Astrocyte (in vitro differentiated cells and primary cell): ENCODE measurements at places on chromosomes 4 and X. TPM values are rescaled to one million over a fixed set of nuclear protein-coding genes. Genes with fewer than 3 reads are reported as not detected.

GRCh38 chrX:134679644-134680043 is 21.4 kb upstream of the PLAC1 start:
- DNase-seq = no peak
- H3K27ac ChIP-seq = no peak overlapping the region
- no peaks in the 10 kb centered on the region for H3K36me3 ChIP-seq
- no peaks in the 10 kb centered on the region for H3K27me3 ChIP-seq

CXCL11 gene
- total RNA-seq = 5.8 and 7.6 TPM in 2 replicates

DNA sequence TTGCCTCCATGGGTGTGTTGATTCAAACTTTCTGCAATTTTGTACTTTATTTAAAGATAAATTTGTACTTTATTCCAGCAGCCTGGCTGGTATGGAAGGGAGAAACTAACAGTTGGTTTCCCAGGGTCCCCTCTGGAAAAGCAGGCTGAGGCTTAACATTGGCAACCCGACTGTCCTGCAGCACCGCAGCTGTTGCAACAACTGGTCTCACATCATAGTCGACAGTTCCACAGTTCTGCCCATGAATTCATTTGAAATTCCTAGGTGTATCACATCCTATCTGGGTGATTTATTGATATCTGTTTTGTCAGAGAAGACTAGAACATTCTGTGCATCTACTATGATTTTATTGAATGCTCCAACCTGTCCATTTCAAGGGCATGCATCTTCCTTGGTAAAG is 98.8 kb upstream of the GATB start:
- no peak for DNase-seq
- H3K36me3 ChIP-seq = no peaks in the 10 kb centered on the region
- no peaks in the 10 kb centered on the region for H3K4me1 ChIP-seq
- no peak overlapping the region for H3K27ac ChIP-seq
- H3K4me3 ChIP-seq = no peak overlapping the region
- H3K27me3 ChIP-seq = peaks cover 5% of the 10 kb centered on the region

SNCA gene
- total RNA-seq = 25.1 and 27.3 TPM in 2 replicates

DNA sequence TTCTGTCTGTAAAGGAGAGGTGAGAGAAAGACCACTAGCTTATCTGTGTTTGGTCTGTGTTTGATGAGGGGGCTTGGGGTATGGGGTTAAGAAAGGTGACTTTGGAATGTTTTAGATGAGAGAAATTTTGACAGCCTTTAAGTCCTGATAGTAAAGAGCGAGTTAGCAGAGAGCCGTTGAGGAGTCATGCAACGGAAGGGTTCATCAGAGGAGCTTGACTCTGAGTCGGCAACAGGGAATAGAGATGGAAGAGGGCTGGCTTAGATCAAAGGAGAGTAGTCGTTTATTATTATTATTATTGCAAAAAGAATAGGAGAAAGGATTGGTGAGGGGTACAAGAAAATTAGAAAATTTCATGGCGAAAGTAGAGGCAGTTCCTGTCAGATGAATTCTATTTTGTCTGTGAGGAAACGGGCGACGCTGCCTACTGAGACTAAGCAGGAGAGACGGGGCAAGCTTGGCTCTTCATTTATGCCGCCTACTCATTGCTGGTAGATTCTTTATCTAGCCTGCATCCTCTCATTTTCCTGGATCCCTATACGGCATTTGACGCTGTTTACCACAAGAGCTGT is 473 bp upstream of the VAMP7 start:
- H3K27me3 ChIP-seq = peaks cover 3% of the 10 kb centered on the region
- H3K36me3 ChIP-seq = no peaks in the 10 kb centered on the region
- peaks cover 3% of the 10 kb centered on the region for H3K4me1 ChIP-seq
- H3K4me3 ChIP-seq = peak overlapping the region; percentile 74

- H3K36me3 ChIP-seq = no peaks in the 10 kb centered on the region
- no peaks in the 10 kb centered on the region for H3K4me1 ChIP-seq
- no peak overlapping the region for H3K4me3 ChIP-seq
- H3K27me3 ChIP-seq = no peaks in the 10 kb centered on the region
Observed at GRCh38 chrX:18428006-18428405, 2.6 kb downstream of the CDKL5 start.

DNA sequence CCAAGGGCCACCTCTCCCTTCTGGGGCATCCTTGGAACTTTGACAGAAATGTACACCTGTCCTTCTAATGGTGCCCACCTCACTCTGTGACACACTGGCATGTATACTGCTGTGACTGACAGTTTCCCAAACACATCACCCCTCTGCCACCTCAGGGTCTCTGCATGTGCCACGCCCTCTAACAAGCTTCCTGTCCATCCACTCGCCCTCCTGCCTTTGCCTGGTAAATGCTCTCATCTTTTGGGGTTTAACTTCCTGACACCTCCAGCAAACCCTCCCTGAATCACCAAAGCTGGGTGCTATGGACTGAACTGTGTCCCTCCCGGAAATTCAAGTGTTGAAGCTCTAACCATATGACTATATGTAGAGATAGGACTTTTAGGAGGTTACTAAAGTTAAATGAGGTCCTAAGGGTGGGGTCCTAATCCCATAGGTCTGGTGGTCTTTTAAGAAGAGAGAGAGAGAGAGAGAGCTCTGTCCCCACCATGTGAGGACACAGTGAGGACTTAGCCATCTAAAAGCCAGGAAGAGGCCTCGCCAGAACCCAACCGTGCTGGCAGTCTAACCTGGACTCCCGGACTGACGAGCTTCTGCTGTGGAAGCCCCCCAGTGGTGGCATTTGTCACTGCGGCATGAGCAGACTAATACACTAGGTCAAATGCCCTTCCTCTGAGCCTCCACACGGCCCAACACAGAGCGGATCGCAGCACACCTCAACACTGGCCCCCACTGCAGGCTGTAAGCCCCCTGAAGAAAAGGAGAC is 95.6 kb downstream of the AFAP1 start:
- H3K27ac ChIP-seq = peak overlapping the region; percentile 100
- H3K36me3 ChIP-seq = peaks cover 33% of the 10 kb centered on the region
- peaks cover 51% of the 10 kb centered on the region for H3K4me1 ChIP-seq
- peak; percentile 83 for DNase-seq
- no peaks in the 10 kb centered on the region for H3K27me3 ChIP-seq

GABRQ gene
- total RNA-seq = 0.41 and 0.43 TPM in 2 replicates

- H3K36me3 ChIP-seq = no peaks in the 10 kb centered on the region
- DNase-seq = no peak
- H3K27ac ChIP-seq = no peak overlapping the region
- H3K4me3 ChIP-seq = no peak overlapping the region
- H3K27me3 ChIP-seq = no peaks in the 10 kb centered on the region
- H3K4me1 ChIP-seq = no peaks in the 10 kb centered on the region
Observed at GRCh38 chr4:89558147-89558546, 250.5 kb upstream of the GPRIN3 start.

- H3K4me3 ChIP-seq = no peak overlapping the region
- peak overlapping the region; percentile 17 for H3K27ac ChIP-seq
- H3K27me3 ChIP-seq = no peaks in the 10 kb centered on the region
- H3K4me1 ChIP-seq = peaks cover 2% of the 10 kb centered on the region
- peak; percentile 65 for DNase-seq
Observed at GRCh38 chrX:129833153-129833990, 10.3 kb downstream of the ZDHHC9 start.

DNA sequence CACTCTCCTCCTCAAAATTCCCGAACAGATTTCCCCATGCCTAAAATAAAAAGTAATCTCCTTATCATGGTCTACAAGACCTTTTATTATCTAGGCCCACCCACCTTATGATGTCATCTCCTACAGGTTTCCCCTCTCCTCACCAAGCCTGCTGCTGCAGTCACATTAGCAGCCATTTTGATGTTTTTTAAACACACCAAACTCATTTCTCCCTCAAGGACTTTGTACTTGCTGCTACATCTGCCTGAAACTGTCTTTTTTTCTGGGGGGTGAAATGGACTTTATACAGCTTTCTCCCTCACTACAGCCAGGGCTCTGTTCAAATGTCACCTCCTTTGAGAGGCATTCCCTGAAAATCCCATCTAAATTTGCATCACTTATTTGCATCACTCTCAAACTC is 90.2 kb upstream of the TAB3 start:
- no peak overlapping the region for H3K4me3 ChIP-seq
- no peak for DNase-seq
- H3K4me1 ChIP-seq = no peaks in the 10 kb centered on the region
- H3K27me3 ChIP-seq = no peaks in the 10 kb centered on the region
- no peaks in the 10 kb centered on the region for H3K36me3 ChIP-seq
- H3K27ac ChIP-seq = no peak overlapping the region

DNAAF6 gene
- total RNA-seq = not detected in 2 replicates

DNA sequence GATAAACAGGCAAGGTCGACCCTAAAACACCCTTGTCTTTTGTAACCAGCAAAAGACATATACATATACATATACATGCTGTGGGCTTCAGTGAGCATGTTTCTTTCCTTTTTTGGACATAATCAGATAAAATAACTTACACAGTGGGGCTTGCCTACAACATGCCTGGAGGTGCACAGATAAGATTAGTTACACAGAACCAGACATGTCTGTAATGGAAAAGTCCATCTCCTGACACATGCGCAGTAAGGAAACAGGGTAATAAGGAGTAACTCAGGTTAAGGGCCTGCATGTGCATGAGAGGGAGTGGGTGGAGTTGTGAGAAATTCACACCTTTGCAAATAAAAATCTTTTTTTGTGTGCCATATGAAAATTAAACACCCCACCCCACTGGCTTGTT is 3.4 kb downstream of the UGT2A1 start:
- DNase-seq = no peak
- H3K4me3 ChIP-seq = no peak overlapping the region
- H3K27ac ChIP-seq = no peak overlapping the region

DNA sequence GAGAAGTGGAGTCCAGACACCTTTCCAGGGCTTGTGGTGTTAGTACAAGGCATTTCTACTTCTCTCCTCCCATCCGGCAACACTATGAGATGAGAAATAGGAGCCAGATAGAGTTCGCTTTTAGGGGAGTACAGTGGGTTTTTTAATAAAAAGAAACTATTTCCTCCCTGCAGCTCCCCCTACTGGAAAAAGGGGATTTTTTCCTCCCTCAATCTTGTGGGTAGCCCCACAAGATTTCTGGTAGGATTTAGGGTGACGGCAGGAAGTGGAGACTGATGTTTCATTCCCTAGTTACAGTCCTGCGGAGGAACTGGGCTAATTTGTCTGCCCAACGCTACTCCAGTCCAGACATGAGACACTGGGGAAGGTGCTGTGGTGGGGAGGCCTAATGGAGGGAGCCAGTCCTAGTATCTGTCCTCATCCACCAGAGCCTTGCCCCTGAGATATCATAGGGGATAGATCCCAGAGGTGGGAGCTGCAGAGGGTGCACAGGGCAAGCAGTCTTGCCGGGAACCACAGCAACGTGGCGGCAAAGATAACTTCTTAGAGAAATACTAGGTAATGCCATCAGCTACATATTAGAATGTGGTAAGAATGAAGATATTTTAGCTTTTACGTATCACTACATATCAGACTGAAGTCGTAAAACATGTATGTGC is 45.5 kb upstream of the PRKG2 start:
- H3K27ac ChIP-seq = no peak overlapping the region
- DNase-seq = no peak
- H3K27me3 ChIP-seq = no peaks in the 10 kb centered on the region

DNA sequence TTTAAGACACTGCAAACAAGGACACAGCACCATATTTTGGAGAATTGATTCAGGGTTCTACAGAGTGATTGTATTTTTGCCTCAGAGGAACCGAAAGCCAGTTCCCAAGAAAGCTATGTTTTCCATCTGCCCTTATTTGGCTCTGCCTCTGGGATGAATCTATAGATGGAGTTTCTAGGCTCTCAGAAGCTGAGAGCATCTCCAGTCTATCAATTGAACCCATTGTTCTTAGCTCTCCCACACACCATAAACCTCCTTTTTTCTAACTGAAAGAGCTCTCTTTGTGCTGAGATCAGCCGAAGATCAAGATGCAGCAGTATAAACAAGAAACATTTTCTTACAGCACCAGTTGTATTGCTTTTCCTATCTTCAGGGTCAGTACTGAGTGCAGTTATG is 16.9 kb downstream of the PLP1 start:
- DNase-seq = peak; percentile 15
- peak overlapping the region; percentile 45 for H3K27ac ChIP-seq
- H3K27me3 ChIP-seq = no peaks in the 10 kb centered on the region
- H3K4me3 ChIP-seq = peak overlapping the region; percentile 26
- peaks cover 12% of the 10 kb centered on the region for H3K4me1 ChIP-seq

MAGEB10 gene
- not detected in 2 replicates for total RNA-seq

ZNF711 gene
- 10.8 and 12.5 TPM in 2 replicates for total RNA-seq

GRCh38 chr4:14392378-14392777 is 609.9 kb upstream of the CPEB2 start:
- H3K27ac ChIP-seq = no peak overlapping the region
- H3K36me3 ChIP-seq = no peaks in the 10 kb centered on the region
- H3K4me1 ChIP-seq = no peaks in the 10 kb centered on the region
- no peak overlapping the region for H3K4me3 ChIP-seq
- no peak for DNase-seq

GUCY1A1 gene
- 0.48 and 1.0 TPM in 2 replicates for total RNA-seq

GRCh38 chr4:155450676-155451075 is 73.9 kb upstream of the MAP9 start:
- H3K27ac ChIP-seq = no peak overlapping the region
- no peaks in the 10 kb centered on the region for H3K4me1 ChIP-seq
- no peaks in the 10 kb centered on the region for H3K36me3 ChIP-seq
- no peak overlapping the region for H3K4me3 ChIP-seq
- H3K27me3 ChIP-seq = no peaks in the 10 kb centered on the region
- no peak for DNase-seq

KLB gene
- total RNA-seq = not detected in 2 replicates

DNA sequence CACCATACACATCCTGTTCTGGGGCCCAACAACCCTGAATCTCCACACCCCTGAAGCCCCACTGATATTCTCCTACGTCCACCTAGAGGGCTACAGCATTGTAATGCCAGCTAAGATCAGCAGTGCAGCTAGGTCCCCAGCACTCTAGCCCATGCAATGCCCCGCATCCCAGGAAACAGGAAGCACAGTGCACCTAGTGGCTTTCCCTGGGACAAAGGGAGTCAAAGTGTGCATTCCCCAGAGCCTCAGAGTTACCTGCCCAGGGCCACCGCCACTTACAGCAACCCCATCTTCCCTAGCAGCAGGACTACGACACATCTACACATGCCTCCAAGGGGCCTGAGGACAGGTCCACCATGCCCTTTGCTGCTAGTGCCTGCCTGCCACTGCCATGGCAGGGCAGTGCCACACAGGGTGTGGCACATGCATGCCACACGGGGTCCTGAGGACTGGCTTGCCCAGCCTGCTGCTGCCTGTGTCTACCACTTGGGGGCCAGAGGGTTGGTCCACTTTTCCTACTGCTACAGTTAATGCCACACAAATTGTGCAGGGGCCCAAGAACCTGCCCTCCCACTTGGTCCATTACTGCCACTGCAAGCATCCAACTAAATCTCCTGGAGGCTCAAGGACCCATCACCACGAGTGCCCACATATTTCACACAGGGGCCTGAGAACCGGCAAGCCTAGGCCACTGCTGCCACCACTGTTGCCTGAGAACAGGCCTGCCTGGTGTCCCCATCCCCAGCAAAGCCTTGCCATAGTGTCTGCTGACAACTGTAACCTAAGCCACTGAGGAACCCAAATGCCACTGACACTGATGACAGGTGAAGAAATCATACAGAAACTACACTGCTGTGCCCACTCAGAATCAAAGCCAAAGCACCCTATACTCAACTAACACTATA is 23.7 kb downstream of the TLR6 start:
- no peaks in the 10 kb centered on the region for H3K36me3 ChIP-seq
- H3K4me3 ChIP-seq = no peak overlapping the region
- no peaks in the 10 kb centered on the region for H3K27me3 ChIP-seq
- H3K4me1 ChIP-seq = no peaks in the 10 kb centered on the region
- H3K27ac ChIP-seq = no peak overlapping the region

FGFBP2 gene
- total RNA-seq = not detected in 2 replicates

TSR2 gene
- 25.5 and 28.7 TPM in 2 replicates for total RNA-seq

TECRL gene
- not detected in 2 replicates for total RNA-seq
